ENCODE measurements at places on chromosomes 5 and 9.

DNA sequence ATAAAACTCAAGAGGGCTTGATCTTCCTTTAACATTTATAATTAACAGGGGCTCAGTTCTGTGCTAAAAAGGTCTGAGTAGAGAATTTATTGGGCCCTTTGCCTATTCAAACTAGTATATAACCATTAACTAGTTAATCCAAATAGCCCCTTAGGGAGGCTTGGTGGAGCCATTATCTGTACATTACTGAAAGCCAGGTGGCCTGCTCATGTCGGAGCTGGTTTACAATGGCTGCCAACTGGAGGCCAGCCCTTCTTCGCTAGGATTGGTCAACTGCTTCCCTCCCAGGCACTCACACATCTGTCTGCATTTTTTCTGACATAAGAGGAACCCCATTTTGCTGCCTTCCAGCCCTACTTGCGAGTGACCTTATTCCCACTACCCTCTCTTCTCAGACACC is 30.4 kb upstream of the NDFIP1 start:
- no peak for DNase-seq

DNA sequence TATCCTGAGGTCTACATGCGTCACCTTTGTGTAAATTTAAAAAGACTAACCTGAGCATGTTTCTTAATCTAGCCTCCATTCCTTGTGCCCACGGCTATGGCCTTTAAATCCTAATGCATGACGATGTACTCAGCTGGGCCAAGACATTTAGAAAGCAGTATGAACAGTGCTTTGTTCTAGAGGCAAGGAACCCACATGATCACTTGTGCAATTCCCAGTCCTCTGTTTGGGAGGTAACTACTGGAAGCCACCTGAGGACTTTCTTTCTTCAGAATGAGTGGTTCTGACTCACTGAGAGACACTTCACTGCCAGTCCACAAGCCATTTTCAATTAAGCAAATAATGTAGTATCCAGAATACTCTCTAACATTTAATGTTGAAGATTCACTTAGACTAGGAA is 181.3 kb downstream of the RAB3C start:
- DNase-seq = no peak

DNA sequence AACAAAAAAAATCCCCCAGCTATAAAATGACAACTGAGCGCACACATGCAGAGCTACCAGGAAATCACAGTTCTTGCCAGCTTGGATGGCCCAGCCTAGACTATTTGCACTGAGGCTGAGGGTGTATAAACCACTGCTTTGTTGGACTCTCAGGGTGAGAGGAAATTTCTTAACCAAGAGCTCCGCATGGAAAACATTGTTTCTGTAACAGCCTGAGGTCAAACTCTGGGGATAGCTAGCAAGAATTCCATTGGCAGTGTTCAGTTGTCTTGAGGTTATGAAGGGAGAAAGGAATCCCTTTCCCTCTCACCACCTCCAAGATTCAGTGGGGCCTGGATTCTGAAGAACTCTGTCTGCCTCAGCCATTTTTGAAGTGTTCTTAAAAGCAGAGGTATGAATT is 360.0 kb downstream of the OSTF1 start:
- no peak for DNase-seq

DNA sequence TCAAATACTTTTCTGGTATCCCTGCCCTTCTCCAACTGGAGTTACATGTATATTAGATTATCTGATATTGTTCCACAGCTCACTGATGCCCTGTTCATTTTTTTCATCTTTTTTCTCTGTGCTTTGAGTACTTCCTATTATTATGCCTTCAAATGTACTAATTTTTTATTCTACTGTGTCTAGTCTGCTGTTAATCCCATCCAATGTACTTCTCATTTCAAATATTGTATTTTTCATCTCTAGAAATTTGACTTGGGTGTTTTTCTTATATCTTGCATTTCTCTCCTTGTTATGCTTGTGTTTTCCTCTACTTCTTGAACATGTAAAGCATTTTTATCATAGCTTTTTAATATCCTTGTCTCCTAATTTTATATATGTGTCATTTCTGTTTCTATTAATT is 41.6 kb upstream of the MYOT start:
- DNase-seq = no peak

DNA sequence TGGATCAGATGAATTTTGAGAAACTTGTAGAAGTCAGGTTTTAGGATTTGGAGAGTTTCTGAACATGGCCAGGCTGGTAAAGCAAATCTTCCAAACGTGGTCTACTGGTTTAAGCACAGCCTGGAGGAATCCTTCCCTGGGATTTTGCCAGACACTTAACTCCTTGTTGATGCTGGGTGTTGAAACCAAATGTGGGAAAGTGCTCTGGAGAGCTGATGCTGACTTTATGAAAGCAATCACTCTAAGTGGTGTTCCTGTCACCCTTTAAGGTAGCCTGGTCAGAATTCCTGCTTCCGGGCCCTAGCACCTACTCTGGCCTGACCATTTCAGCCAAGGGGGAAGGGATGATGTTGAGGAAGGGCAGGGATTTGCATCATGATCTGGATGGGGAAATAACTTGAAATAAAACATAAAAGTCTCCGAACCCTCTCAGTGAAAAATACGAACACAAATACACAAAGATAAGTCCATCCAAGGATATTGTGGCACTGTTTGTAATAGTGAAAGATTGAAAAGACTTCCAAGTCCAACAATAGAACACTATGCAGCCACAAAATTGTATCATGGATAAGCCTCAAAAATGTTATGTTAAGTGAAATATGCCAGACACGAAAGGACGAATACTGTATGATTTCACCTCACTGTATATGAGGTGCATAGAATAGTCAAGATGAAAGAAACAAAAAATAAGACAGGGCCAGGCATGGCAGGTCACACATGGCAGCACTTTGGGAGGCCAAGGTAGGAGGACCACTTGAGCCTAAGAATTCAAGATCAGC is 57.7 kb downstream of the PDE6A start:
- no peak for DNase-seq

DNA sequence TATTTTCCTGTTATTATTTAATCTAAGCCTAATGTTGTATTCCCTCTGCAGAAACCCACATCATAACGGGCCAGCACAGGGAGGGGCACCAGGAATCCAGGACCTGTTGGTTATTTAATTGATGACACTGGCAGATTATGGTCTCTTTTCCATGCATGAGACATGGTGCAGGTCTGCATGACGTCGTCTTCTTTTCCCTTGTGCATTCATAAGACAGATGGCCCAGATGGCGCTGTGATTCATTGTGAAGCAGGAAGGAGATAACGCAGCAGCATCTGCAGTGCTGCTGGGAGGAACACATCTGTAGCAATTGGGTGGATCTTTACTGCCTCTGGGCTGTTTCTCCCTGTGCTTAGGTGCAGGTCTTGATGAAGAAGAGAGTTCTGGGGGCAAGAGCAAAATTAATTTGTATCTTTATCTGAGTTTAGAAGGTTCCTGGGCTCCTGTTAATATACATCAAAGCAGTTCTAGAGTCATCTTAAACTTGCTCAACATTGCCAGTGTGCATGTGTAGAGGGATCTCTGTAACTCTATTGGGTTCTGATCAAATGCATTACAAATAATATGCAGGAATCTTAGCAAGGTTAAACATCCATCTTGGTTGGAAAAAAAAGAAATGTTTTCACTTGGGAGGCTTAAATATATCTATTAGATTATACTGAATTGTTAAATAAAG is 176.1 kb downstream of the PCSK1 start:
- peak; percentile 15 for DNase-seq

DNA sequence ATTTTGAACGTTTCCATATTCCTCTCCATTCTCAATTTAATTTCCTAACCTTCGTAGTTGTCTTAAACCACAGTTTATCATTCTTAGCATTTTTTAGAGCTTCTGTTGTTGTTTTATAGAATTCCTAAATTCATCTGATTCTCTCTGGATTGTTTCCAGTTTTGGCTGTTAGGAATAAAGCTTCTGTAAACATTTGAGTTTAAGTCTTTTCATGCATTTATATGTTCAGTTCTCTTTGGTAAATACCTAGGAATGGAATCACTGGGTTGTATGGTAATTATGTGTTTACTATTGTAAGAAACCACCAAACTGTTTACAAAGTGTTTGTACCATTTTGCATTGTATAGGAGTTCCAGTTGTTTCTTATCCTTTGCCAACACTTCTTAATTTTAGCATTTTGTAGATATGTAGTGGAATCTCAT is 29.7 kb downstream of the GPR21 start:
- no peak for DNase-seq

- no peak for DNase-seq
These were observed 5.1 kb upstream of the TSLP start for GRCh38 chr5:111066261-111066938.

DNA sequence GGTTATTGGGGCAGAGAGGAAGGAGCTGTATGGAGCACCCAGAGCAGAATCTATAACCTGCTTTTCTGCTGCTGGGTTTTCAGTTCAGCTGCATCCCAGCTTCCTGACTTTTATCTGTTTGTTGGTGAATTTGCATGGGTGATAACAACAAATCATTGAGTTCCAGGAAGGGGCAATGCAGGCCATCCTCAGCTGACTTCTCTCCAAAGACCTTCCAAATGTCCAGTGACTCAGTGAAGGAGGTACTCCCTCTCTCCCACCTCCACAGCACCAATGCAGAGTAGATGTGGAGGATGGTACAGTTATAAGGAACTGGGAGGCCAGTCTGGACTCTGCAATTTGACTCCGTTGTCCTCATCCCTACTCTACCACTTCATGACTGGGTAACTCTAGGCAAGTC is 1.6 kb upstream of the TXN start:
- DNase-seq = no peak

- DNase-seq = no peak
These were observed 176.3 kb upstream of the SEMA6A start for GRCh38 chr5:116750631-116751580.

- DNase-seq = no peak
These were observed 12.9 kb downstream of the INPP5E start for GRCh38 chr9:136426787-136427186.

DNA sequence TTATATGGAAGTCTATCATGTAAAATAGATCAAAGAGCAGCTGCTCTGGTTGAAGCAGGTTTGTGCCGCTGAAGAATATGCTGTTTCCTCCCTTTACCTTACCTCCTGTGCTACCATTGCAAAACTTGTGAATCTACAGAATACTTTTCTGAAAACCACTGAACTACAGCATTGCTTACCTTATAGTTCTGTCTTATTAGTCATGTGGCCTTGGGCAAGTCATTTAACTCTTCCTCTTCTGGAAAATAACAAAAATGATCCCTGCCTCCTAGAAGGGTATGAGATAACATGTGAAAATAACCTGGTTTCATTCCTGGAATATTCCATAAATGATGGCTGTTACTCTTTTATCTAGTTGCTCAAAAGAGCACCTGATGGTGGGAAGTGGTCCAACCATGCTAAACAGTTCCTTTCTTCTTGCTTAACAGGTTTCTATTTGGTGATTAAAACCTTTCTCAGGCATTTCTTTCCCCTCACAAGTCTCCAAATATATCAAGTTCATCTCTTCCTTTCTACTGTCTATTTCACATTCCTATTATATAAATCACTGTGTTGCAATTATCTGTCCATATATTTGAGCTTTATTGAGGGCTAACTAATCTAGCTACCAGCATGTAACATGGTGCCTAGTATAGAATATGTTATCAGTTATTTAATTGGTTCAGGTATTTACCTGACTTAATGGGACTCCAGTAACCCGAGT is 15.0 kb downstream of the TRIM32 start:
- no peak for DNase-seq

- DNase-seq = no peak
These were observed 19.7 kb downstream of the ANP32B start for GRCh38 chr9:98002808-98003207.

GRCh38 chr9:100794738-100795269 is 216.9 kb downstream of the CAVIN4 start:
- DNase-seq = no peak

DNA sequence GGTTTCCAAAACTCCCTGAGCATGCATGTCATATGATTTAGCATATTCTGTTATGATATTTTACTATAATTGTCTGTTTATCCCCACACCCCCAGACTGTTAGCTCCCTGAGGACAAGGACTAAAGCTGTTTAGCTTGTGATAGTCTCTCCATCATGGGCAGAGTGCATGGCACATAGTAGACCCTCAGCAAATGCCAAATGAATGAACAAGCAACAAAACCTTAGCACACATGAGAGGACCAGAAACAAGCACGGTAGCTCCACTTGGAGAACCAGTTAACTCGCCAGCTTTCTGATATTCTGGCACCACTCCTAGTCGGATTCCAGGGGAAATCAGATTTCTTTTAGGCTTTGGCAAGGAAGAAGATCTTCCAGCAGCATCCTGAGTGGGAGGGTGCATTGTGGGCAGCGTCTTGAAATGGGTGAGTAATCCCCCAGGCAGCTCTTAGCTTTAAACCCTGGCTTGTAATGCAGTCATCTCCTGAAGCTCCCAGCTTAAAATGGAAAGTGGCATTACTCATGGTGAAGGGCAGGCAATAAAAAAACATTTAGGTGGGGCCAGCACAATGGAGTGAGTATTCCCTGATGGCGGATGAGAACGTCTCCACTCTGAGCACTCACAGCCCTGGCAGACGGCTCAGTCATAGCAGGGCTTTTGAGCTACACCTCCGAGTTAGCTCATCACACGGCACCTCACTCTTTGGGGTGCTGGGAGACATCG is 41.1 kb downstream of the FGF1 start:
- peak; percentile 96 for DNase-seq

GRCh38 chr5:77781076-77781475 is 4.9 kb upstream of the TBCA start:
- DNase-seq = no peak

GRCh38 chr5:134920848-134921575 is 16.1 kb downstream of the PCBD2 start:
- no peak for DNase-seq

DNA sequence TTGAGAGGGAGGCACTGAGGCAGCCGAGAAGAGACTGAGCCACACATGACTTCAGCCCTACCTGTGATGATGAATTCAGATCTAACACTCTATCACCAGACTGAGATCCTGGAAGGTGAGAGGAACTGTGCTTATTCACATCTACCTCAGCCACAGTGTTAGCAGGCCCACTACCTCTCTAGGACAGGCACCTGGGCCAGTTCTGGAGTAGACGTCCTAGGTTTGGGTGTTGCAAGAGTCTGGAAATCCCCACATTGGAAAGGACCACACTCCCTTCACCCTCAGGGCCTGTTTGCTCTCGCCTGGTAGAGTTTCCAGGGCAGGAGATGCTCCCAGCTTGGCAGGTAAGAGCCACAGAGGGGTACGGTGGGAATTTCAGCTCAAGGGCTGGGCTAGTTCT is 113.8 kb upstream of the CCL21 start:
- no peak for DNase-seq

- DNase-seq = no peak
These were observed 7.3 kb upstream of the FCN1 start for GRCh38 chr9:134925011-134925511.

GRCh38 chr5:171627936-171628632 is 157.5 kb upstream of the SMIM23 start:
- DNase-seq = no peak

DNA sequence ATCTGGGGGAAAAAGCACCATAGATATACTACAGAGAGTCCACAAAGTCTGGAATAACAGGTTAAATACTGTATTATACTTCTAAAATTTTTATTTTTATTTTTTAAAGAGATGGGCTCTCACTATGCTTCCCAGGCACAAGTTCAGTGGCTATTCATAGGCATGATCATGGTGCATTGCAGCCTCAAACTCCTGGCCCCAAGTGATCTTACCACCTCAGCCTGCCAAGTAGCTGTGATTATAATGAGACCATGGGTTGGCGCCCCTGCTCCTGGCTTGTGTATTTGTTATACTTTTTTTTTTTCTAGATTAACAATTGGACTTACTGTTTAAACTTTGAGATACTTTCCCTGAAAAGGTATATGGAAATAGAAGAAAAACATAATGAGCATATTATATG is 25.9 kb downstream of the ERBIN start:
- DNase-seq = no peak

GRCh38 chr9:128809831-128810230 is 8.5 kb upstream of the ENDOG start:
- no peak for DNase-seq

GRCh38 chr9:137266162-137266527 is 11.0 kb downstream of the NELFB start:
- DNase-seq = no peak
